Epithelial cell of proximal tubule (primary cell): ENCODE measurements at places on chromosomes 5 and 9.

GRCh38 chr5:7978114-7978513 lies 109.2 kb downstream of the MTRR start:
- no peak for DNase-seq

DNA sequence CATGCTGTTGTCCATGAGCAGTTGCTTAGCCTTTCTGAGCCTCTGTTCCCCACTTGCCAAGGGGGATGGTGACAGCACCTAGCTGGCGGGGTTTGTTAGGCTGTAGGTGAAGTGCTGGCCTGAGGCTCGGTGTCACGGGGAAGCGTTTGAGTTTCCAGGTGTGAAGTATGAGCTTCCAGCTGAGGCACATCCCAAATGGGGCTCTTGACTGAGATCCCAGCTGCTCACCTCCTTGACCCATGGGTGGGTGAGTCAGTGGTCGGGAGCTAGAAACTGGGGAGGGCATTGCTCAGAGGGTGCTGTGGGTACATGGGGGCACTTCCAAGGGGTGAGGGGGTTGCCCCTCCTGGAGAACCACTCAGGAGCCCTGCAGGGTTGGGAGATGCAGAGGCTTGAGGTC lies 26.4 kb upstream of the RNF130 start:
- DNase-seq, result no peak

DNA sequence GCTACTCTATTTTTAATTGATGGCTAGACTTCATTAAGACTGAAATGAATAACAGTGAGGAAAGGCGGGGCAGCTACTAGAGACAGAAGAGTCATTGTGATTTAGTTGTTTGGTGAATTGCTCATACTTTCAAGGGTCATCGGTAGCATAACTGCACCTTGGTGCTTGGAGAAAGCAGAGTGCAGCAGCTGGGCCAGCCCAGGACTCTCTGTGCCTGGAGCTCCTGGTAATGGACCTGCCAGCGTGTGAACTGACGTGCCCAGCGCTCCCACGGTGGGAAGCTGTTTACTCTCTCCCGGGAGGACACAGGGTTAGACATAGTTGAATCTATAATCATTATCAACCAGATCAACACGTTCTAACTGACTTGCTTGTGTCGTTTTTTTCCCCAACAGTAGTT lies 42.9 kb downstream of the LURAP1L start:
- DNase-seq, result peak; percentile 98

DNA sequence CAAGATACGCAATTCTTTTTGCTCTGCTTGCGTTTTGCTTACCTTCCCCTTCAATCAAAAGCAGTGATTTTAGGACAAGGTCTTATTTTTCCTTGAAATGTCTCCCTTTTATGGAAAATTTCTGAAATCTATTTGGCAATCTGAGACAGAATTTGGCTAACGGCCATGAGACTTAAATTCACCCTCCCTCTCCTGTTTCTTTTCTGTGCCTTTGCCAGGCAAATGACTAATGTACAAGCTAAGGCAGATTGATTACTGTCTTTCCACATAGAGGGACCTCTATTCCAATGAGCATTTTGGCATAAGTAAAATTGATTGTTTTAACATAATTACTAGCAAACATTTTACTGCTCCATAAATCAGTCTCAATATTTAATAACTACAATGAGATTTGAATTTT lies 31.7 kb downstream of the FAM81B start:
- DNase-seq, result no peak

DNA sequence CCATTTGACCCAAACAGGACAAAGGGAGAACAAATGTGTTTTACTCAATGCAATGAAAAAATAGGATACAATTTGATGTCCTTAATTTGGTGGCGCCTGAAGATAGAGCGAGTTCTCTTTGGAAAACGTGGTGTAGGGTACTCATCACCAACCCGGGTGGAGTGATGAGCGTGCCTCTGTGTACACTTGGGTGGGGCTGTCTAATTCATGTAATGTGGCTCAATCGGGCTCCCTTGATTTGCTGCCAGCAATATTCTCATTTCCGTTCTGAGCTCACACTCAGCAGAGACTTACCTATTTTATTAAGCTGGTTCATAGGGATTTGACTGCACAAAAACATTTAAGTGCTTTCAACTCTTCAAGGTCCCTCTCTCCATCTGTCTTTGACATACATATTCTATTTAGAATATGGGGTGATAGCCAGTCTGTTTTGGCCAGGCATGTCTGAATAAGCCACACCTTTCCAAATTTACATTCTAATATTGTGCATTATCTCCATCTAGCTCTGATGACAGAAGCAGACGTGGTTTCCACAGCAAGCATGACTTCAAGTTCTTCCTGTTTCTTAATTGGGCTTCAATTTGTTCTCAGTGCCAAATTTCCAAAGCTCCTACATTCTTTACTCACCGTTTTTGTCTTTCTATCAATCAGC lies 162.5 kb downstream of the IRX2 start:
- DNase-seq, result no peak

DNA sequence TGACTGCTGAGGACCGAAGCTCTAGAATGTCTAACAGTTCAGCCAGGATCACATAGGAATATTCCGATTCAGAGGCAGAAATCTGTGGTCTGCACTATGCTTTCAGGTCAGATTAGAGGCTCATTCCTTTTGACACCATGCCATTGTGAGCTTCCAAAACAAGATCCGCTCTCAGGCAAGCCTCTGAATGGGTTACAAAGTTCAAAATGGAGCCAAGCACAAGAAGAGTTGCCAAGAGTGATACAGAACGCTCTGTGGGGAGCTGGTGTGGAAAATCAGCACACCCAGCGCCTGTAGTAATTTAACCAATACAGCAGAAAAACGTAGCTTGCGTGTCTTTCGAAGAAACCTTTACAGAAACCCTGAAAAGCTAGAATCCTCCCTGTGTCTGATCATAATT lies 33.3 kb upstream of the FAT2 start:
- DNase-seq, result no peak

GRCh38 chr9:25678147-25678666 lies at the start of gene TUSC1:
Gene TUSC1 (minus strand): TSS chr9:25678444. CDS start chr9:25678312, 132 bp downstream.
- no peak for DNase-seq
